ENCODE measurements at places on chromosomes 5 and 9.

- DNase-seq = no peak
Observed at GRCh38 chr5:15510831-15511230, 10.9 kb downstream of the FBXL7 start.

DNA sequence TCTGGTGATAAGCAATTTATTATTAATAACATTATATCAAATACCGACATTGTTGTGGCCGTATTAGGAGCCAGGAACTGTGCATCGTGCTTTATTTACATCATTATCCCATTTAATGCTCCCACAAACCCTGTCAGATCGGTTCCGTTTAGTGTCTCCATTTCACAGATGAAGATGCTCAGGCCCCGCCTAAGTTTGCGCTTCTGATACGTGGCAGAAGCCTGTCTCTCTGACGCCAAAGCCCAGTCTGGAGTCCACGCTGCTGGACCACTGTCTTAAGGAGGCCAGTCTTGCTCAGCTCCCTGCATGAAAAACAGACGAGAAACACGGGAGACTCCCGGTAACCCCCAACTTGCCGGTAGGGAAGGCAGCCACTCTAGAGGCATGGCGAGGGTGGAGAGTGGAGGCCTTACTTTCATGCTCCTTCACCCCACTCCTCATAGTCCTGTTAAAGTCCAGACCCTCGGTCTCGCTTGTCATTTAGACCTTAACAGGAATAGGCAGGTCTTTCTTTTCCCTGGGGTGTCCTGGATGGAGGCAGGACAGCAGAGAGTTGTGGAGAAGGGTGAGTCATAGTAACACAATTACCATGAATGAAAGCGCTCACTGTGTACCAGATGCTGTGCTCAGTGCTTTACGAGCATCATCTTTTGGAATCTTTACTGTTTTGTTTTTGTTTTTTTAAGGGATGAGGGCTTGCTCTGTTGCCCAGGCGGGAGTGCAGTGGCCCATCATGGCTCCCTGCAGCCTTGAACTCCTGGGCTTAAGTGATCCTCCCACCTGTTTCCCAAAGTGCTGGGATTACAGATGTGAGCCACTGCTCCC lies 872 bp downstream of the TXNDC15 start:
- peak; percentile 87 for DNase-seq

DNA sequence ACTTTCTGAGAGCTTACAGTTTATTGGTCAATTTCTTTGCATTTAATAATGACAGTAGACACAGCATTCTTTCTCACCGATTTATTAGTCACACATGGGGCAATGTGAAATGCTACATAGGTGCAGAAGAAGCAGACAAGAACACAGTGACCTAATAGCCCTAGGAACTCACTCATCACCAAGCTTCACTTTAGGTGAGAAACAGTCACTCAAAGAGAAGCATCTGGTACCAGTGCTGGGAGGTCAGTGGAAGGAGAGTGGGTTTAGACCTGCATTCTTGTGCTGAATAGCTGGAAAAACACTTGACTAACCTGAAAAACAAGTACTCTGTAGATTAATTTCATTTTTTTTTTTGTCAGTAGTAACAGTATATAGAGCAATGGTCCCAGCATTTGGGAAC lies 179.6 kb downstream of the GRIA1 start:
- no peak for DNase-seq

DNA sequence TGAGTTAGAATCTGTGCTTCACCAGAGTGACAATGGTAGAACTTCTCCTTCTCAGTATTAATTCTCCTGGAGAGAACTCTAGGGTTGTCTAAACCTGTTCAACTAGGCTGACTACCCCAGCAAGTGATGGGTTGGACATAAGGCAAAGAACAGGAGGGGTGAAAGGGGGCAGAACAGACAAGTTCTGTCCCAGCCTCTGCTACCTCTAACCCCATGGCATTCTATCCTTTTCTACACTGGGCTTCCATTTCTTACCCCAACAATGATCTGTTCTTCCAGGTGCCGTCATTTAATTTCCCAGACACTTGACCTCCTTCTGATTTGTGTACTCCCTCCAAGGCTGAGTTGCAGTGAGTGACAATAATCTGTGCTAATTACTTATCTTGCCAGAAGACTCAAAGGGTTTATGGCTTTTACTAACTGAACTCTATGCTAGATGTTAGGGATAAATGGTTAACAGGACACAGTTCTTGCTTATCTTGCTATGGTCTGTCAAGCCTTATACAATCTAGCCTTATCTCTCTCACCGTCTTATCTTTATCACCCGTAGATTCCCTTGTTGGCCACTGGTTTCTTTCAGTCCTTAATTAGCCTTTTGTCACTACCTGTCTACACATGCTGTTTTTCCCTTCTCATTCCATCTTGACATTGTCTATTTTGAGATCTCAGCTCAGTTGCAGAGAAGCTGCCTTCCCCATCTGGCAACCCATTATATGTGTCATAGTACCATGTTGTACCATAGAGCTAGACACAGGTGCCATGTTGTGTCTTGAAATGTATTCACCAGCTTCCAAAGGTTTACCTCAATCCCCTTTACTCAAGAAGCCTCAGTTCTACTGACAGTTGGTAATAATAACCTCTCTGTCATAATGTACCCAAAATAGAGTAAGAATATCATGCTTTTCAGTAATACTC lies 10.0 kb upstream of the MATR3 start:
- DNase-seq = no peak

GRCh38 chr5:179927824-179928223 lies 20.1 kb upstream of the TBC1D9B start:
- no peak for DNase-seq

DNA sequence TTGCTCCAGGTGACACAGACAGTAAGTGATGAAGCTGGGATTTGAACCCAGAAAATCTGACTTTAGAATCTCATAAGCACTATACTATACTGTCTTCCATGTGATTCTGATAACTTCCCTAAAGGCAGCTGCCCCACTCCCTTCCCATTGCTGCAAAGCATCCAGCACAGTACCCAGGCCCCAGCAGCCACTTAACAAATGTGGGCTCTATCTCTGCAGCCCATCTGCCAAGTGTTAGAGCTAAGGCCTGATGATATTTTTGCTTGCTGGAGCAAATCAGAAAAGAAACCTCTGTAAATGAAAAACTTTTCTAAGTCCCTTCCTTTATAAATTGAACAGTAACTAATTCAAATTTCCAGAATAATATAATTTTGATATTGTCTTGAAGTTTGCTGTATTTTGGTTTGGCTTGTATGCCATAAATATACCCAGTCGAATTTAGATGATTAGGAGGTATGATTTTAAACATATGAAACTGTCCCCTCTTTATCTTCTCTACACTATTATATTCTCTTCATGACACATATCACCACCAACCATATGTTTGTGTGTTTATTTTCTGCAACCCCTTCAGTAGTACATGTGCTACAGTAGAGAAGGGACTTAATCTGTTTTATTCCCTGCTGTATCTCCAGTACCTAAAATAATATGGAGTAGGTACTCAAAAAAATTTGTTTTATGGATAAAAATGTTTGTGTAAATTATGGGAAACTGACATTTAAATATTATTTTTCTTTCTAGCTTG lies 63.8 kb downstream of the SMIM15 start:
- DNase-seq = no peak

DNA sequence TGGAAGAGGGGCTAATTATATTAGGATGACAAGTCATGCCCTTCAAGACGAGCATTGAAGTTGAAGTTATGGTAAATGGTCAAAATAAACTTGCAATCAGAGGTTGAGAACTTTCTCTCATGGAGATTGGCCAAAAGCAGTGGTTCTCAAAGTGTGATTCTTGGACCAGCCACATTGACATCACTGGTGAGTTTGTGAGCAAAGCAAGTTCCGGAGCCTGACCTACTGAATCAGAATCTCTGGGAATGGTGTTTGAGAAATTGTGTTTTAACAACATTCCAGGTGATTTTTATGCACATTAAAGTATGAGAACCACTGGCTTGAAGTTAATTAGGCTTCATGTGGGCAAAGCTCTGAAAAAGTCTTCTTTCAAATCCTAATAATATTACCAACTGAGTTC lies 403.5 kb downstream of the ZSWIM6 start:
- no peak for DNase-seq

DNA sequence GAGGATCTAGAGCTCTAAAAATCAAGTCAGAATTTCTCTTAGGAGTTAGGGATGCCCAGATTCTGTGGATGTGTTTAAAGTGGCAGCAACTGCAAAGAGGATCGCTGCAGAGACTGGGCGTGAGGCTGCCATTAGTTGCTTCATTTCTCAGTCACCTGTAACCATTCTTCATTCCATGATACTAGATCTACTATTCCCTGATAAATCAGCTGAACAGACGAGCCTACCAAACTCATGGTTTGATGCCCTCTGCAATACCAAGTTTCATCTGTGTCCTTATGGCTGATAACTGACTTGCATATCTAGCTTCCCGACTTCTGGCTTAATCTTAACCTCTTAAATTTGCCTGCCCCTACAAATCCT lies 33.3 kb downstream of the UBE2R2 start:
- DNase-seq = no peak

DNA sequence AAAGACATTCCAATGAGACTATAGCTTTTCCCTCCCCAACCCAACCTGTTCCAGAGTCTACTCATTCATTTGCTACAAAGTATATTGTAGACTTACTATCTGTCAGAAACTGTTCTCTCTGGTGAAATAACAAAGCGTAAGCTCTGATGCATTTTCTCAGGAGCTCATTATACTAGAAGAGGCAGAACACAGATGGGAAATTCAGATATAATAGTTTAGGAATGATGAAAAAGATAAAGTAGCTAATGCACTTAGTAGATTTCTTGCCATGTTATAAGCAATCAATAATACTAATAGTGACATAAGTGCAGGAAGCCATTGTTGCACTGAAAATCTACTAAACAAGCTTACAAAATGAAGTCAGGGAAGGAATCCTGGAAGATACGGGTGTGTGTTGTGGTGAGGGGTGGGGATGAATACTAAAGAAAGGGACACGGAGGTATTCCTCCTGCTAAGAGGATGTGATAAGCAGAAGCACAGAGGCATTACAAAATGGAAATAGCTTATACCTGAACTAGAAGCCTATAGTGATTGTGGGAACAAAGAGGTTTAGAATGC lies 78.2 kb downstream of the HCN1 start:
- DNase-seq = no peak

- DNase-seq = no peak
Observed at GRCh38 chr5:84260140-84260539, 124.5 kb downstream of the EDIL3 start.

GRCh38 chr5:73906277-73906676 lies 280.3 kb downstream of the ARHGEF28 start:
- DNase-seq = no peak

DNA sequence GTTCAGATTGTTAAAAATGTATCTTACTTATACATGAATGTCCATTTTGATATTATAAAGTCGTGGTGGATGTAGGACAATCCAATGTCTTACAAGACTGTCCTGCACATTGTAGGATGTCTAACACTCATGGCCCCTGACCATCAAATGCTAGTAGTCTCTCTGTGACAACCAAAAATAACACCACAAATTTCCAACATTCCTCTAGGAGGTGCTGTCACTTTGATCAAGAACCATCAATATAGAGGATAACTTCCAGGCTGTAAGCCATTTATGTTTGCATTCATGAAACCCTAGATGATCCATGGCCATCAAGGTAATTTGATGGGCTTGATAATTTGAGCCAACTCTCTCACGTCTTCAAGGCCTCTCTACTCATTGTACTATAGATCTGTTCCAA lies 20.5 kb upstream of the ZFR start:
- no peak for DNase-seq

GRCh38 chr5:62585751-62586150 lies 7.1 kb downstream of the LRRC70 start:
- no peak for DNase-seq

DNA sequence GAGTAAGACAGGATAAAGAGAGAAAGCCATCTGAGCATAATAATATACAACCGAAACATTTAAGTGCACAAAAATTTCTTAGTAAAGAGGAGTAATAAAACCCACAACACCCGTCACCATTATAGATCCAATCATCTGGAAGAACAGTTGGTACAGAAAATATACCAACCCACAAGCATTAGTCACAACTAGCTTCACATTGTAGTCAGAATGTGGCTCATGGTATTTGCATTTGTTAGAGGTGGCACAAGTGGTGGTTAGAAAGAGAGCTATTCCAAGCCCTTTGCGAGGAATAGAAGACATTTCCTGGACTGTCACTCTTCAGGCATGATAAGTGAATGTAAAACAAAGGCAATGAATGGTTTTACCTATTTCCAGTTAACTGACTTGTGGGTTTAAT lies 677.5 kb upstream of the ST8SIA4 start:
- no peak for DNase-seq

DNA sequence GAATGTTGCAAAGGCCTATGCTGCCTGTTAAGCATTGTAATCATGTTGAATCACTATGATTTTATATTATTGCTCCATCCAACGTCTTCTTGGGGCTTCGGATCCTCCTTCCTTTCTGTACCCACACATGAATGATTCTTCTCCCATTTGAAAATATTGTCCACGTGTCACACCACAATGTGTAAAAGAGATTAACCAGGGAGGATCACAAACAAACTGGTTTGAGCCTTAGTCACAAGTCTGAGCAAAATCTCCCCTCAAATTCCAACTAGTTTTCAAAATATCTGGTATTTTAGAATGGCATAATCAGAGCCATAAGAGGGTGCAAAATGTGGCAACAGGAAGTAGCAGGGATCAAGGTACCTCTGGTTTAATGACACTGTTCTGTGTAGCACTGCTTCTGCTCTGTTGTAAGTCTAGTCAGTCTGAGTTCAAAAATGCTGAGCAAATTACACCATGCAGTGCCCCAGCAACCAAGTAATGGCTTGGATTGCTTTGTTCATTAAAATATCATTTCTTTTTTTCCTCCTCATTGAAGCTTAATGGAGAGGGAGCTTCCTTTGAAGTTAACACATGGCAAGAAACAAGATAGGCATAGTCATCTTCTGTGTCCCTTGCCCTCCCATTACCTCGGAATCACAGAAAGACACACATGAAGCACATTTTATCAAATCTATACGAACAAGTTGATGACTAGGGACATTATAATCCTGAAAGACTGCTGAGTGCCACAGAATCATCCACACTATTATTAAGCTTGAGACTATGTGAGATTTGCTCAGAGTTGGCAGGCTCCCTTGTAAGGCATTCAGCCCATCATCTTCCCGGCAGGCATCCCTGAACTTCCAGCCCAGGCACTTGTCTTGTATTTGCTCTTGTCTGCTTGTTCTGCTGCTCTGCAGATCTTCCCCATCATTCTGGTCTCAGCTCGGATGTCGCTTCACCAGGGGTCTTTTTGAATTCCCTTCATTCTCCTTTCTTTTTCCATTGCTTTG lies 102.0 kb upstream of the PRLR start:
- DNase-seq = no peak

DNA sequence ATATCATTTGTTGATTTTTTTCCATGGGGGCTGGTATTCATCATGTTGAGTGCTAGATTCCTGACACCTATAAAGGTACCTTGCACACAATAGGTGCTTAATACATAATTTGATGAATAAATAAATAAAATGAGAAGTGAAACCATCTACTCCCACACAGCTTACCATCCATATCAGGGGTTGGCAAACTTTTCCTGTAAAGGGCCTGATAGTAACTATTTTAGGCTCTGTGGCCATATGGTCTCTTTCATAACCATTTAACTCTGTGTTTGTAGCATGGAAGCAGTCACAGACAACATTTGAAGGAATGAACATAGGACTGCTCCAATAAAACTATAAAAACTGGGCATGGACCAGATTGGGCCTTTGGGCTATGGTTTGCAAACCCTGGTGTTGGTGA lies 100.3 kb downstream of the GCNT1 start:
- DNase-seq = no peak

- DNase-seq = no peak
Observed at GRCh38 chr5:54897001-54897400, 88.4 kb downstream of the ESM1 start.

Measured in fibroblast of the conjunctiva (primary cell).